ENCODE measurements at places on chromosomes 2 and 18. TPM values are rescaled to one million over a fixed set of nuclear protein-coding genes. Genes with fewer than 3 reads are reported as not detected.

Gene EIPR1
- total RNA-seq = 67.2 TPM

GRCh38 chr2:210199854-210200253, 25.4 kb downstream of the ACADL start:
- DNase-seq = no peak

DNA sequence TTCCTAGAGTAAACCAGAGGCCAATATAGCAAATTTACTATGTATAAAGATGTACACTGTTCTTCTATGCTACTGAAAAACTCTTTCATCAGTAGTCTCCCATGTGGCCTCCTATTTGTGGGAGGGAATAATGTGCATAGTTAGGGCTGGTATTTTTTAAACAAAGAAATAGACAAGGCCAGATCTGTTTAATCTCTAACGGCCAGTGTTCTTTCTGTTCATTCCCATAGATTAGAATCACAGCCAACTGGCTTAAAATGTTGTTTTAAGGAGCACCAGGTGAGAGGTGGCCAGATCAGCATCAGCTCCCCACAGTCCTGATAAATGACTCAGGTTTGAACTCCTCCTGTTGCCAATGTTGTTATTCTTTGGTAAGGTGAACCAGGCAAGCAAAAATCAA, 12.1 kb downstream of the LYPD6 start:
- no peak for DNase-seq

GRCh38 chr18:63575681-63576080, 11.5 kb upstream of the SERPINB13 start:
- DNase-seq = no peak
